ENCODE measurements at places on chromosomes 6 and 20.

GRCh38 chr6:27293436-27294098 is 18.5 kb downstream of the POM121L2 start:
- DNase-seq, result no peak

GRCh38 chr6:17331238-17331637 is 50.1 kb downstream of the RBM24 start:
- no peak for DNase-seq

- DNase-seq, result no peak
Observed at GRCh38 chr6:119966484-119966883, 616.9 kb upstream of the MAN1A1 start.

GRCh38 chr20:11302436-11302835 is 615.3 kb upstream of the BTBD3 start:
- DNase-seq, result no peak

DNA sequence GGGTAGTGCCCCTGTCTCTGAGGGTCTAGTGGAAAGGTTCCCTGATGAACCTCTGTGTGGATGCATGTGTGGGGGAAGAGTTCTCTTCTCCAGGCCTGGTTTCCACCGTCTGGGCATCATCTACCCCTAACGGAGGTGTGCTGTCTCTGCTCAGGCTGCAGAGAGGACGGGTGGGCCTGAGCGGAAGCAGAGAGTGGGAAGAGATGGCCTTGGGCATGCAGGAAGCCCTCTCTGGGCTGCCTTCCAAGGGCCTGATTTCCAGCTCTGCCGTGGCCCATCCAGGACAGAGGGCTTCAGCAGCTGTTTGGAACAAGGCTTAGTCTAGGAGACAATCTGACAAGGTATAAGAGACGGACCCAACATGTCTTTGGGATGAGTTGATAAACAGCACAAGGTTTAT is 220.1 kb upstream of the DTNBP1 start:
- DNase-seq, result no peak

GRCh38 chr6:93219447-93219846 is 199.9 kb downstream of the EPHA7 start:
- DNase-seq, result no peak

GRCh38 chr20:25360631-25361286 is 29.9 kb downstream of the ABHD12 start:
- no peak for DNase-seq
